DMS79 (cell line): ENCODE measurements at places on chromosomes 4 and X.

GRCh38 chr4:142331646-142332045 is 514.5 kb downstream of the INPP4B start:
- DNase-seq = no peak

DNA sequence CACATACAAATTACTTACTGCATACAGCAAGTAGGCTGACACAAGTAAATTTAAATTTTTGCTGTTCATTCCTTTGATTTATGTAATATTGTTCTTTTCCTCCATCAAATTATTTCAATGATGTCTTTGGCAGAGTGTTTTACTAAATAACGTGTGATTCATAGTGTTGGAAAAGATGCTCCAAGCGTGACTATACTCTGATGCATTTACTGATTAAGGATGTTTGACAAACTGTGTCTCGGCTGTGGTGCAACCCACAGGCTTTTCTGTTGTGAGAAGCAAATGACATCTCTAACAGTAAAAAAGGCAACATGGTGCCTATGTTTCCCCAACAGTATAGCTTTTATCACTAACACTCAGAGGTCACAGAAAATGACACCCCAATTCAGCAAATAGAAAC is 540.9 kb downstream of the PPP4R3C start:
- DNase-seq = no peak

DNA sequence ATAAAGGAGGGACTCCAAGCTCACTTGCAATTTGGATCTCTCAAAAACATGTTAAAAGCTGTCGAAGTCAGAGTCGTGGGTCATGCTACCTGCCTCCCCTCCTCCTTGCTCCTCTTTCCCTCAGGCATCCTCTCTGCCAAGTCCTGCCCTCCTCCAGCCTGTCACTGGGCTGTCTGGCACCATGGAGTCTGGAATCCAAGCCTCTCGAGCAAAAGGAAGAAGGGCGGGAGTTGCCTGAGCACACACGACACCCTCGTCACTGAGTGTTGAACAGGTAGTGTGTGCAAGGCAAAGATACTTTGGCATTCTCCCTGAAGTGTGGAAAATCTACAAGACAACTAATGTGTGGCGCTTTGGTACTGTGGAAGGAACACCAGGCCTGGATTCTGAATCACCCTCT is 62.2 kb downstream of the HAUS3 start:
- peak; percentile 50 for DNase-seq

- no peak for DNase-seq
These were observed 84.5 kb upstream of the ATXN3L start for GRCh38 chrX:13404364-13404763.

- DNase-seq = no peak
These were observed 134.0 kb downstream of the MID1 start for GRCh38 chrX:10486373-10486772.

DNA sequence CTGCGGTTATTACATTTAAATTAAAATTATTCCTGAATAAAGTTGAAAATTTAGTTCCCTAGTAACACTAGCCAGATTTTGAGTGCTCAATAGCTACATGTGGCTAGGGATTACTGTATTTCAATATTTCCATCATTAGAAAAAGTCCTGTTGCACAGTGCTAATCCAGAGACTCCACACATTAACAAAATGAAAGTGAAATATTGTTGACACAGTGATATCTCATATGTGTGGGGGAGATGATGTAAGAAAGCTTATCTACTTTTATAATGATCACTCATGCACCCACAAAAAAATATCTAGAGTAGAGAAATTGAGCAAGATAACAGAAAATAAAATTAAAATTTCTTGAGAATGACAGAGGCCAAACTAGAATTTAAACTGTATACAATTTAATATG is 74.9 kb downstream of the MAGEB10 start:
- DNase-seq = no peak

- no peak for DNase-seq
These were observed 10.8 kb upstream of the POLA1 start for GRCh38 chrX:24682739-24683432.

GRCh38 chr4:111360906-111361305 is 738.0 kb upstream of the PITX2 start:
- no peak for DNase-seq

DNA sequence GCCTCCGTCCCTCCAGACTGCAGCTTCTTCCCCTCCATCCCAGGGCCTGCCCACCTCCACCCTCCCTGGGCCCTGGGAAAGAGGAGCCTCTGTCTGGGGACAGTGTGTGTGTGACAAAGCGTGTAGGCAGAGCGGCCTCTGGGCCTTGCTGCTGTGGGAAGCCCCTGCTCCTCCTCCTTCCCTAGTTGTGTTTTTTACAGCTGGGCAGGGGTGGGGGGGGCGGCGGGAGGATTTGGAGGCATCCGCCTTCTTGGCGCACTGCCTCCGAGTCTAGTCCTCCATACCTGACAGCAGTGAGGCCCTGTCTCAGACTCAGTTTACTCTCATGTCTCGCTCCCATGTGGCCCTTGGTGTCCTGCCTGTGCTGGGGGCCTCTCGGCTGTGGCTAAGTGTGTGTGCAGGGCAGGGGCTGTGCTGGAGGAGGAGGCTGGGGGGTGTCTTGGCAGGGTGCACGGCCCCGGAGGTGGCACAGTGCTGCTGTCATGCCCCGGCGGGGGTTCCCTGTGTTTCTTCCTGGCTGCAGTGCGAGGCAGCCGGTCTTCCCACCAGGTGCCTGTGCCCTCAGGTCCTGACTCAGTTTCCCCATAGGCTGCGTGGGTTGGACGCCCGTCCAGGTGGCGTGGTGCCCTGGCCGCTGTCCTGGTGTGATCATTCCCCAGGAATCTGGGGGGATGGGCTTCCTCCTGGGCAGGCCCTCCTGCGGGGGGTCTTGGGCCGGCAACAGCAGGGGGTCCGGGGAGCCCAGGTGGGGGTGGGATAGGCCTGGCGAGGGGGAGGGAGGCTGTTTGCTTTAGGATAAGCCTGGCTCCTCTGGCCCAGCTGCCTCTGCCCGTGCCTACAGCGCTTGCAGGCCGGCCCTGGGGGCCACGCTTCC is 7.0 kb downstream of the FGFRL1 start:
- no peak for DNase-seq

DNA sequence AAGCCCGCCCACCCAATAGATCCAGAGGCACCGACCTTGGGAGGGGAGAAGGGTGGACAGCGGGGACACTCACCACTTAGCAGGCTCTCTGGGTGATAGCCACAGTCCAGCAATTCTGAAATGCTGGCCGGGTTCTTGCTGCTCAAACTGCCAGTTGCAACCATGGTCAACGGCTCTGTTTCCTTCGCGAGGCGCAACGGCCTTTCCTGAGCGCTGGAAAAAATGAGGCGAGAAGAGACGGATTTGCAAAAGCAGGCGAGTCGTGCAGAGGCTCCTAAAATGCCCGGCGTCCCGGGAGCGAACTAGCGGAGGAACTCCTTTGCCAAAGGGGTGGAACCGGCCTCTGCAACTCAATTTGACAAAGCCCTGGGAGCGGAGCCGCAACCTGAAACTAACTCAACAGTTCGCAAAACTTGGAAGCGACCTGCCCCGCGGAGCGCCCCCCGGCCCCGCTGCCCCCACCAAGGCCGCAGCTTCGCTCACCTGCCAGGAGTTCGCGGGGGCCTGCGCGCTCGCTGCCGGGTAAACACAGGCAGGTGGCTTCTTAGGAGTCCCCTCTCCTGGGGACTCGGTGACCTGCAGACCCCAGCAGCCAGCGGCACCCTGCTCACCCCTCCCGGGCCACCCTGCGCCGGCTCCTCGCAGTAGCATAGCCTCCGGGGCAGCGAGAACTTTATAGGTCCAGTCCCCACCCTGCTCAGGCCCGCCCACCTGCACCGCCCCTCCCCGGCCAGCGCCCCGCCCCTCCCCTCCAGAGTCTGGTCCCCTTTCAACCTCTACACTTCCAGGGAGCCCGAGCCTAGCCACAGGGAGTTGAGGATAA is at the start of gene DDIT4L:
Gene DDIT4L (minus strand): TSS at position 649 of the 823 bp plus-strand sequence. CDS start 485 bp downstream, at position 164.
- no peak for DNase-seq

DNA sequence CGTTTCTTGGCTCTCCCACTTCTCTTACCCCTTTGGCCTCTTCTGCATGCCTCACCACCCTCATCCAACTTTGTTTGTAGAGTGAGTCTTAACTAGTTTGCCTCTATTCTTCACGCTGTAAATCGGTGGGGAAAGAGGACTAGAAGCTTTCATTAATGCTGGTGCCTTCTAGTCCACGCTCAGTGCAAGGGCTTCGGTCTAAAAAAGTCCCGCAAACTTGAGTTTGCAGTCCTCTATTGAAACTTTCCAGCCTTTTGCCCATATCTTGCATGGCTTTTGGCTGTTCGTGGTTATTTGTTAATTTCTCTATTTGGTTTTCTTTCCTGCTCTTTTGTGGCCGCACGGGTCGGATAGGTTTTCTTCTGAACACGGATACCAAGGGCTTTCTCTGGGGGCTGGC is 868 bp downstream of the DACH2 start:
- no peak for DNase-seq

DNA sequence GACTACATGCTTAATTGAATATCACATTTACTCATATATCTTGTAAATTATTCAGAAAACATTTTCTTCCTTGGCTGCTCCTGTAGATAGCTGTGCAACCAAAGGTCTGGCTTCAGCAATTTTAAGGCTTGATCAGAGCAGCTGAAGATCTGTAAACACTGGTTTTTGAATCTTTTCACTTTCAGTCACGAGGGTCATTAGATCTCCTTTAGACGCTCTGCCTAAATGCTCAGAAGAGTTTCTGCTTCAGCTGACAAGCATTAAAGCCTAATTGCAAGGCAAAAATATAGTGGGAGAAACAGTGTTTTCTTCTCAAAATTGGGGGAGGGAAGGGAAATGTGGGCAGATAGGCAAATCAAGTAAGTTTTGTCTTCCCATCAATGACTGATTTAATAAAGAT is 25.7 kb downstream of the TRPC5 start:
- peak; percentile 63 for DNase-seq

- no peak for DNase-seq
These were observed 24.1 kb downstream of the TMEM271 start for GRCh38 chr4:552019-552418.

GRCh38 chr4:89162496-89162895 is 51.2 kb downstream of the TIGD2 start:
- no peak for DNase-seq

- no peak for DNase-seq
These were observed 90.4 kb downstream of the ZC4H2 start for GRCh38 chrX:64885850-64886249.

GRCh38 chr4:38820329-38821061 is 15.9 kb upstream of the TLR1 start:
- no peak for DNase-seq

DNA sequence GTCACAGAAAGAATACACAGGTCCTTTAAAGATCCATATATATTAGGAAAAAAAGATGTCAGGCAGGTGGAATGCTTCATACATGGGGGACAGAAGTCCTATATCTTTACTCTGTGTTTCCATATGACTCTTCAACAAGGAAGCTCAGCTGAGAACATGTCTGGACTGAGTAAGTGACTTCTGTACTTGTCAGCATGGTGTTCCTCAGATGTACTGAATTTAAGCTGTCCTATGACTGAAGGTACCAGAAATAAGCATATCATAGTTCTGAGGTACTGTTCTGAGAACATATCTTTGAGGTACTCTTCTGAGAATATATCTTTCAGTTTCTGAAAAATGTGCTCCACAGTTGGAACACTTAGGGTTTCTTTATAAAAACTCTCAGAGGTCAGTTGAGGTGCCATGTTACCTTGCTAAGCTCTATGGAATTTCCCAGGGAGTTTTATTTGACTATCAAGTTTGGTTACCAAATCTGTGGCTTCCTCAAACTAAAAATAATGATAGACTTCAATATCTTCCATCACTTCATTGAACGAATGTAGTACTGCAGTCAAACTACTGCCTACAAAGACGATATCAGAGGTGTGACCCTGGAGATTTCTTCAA is 597.2 kb upstream of the GNPDA2 start:
- no peak for DNase-seq

GRCh38 chr4:3069661-3070199 is 4.6 kb downstream of the HTT-AS start:
- no peak for DNase-seq

DNA sequence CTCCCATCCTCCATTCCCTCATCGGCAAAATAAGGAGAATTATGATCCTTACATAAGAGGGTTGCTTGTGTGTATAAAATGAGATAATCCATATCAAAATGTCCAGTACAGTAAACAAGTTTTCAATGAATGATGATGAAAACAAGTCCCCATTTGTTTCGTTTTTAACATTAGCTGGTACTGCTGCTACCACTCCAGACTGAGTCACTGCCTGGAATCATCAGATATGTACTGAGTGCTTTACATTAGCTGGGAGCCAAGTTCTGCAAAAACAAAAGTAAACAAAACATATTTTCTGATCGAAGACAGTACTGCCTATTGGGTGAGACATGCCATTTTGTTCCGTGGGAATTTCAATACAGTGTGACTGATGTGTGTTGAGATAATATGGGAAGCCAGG is 123.2 kb upstream of the IGFBP7 start:
- DNase-seq = no peak

DNA sequence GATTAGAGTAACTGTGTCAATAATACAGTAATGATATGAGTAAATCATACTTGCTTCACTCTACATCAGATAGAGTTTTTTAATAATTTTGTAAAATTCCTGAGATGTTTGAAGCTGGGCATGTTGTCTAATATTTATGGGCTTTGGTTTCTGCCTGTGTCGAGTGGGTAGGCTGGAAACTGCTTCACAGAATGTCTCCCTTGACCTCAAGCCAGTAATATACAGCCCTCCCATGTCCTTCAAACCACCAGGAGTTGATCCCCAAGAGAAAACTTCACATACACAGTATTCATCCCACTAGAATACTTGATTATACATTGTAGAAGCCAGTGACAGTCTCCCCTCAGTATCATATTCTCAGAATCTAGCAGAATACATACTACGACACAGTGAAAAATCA is 284.8 kb upstream of the TENM3 start:
- no peak for DNase-seq

DNA sequence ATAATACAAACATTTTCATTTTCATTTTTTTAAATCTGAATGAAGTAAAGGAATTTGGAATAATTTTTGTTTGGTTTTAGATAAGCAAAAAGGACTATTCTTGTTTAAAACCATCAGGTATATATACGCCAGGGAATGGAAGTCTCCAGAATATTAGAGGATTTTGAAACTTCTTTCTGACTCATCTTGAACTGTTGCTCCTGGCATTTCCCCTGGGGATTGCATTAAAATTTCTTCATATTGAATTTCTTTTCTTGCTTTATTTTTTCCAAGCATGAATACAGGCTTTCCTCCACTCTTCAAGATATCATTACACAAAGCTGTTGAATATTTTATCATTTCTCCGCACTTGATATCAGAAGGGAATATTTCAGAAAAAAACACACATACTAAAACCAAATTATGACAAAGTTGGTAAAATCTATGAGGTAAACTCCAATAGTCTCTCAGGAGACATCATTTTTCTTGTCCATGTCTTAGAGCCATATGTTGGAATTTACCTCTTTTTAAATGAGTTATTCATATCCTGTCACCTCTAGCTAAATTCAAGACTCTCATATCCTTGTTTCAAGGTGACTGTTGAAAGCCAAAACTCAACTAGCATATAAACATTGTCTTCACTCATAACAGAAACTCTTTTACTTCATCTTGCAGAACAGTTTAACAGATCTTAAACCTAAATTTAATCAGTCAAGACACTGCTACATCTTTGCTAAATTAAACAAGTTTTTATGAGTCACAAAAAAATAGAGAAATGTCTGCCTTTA is 20.7 kb upstream of the CSN1S1 start:
- DNase-seq = no peak

- DNase-seq = no peak
These were observed 48.3 kb downstream of the MEPE start for GRCh38 chr4:87881115-87881514.
